CD4-positive, alpha-beta T cell treated with Interleukin-15 for 4 hours (primary cell): ENCODE measurements at places on chromosomes 4 and X.

DNA sequence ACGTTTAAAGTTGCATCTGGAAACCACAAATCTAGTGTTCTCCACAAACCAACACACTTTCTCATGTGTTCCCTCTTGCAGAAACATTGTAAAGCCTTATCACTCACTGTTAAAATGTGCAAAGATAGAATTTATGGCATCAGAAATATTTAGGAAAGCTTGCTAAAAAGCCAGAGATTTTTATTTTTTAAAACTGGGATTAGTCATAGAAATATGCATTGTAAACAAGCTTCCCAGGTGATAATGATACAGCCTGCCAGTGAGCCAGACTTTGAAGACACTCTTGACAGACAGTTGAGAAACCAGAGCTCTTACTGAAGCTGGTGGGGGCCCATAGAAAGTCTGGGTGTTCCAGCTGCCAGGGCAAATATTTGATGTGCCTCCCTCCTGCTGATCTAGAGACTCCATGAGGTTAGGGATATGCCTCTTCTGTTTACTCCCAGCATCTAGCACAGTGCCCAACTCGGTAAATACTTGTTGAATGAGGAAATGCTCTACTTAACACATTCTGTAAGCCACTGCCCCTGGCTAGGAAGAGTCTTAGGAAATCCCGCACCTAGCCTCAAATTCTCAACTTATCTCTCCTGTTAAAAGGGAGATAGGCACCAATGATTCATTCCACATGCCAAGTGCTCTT lies 179.0 kb upstream of the RASGEF1B start:
- no peak for DNase-seq

GRCh38 chrX:1609762-1610161 lies 5.1 kb upstream of the ASMT start:
- no peak for DNase-seq

- DNase-seq = no peak
Measured at GRCh38 chr4:120873554-120873953, 49.0 kb downstream of the PRDM5 start.

GRCh38 chr4:109616243-109616642 lies 56.2 kb downstream of the MCUB start:
- no peak for DNase-seq

- no peak for DNase-seq
Measured at GRCh38 chr4:100707786-100708185, 190.0 kb upstream of the EMCN start.

DNA sequence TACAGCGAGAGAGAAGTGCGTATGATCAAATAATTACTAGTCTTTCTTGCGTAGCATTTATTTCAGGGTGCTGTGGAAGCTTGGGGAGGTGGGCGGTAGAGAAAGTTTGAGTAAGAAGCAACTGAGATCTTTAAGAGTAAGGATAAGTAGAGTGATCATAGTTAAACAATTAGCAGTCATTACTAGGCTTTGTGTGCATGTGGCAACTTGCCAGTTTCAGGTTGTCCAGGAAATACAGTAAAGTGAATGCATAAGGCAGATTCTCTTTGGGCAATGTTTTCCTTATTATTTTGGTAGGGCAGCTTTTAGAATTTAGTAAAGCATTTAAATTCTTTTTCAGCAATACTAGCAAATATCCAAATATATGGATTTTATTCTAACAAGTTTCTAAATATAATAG lies 57.0 kb downstream of the HPGDS start:
- no peak for DNase-seq

DNA sequence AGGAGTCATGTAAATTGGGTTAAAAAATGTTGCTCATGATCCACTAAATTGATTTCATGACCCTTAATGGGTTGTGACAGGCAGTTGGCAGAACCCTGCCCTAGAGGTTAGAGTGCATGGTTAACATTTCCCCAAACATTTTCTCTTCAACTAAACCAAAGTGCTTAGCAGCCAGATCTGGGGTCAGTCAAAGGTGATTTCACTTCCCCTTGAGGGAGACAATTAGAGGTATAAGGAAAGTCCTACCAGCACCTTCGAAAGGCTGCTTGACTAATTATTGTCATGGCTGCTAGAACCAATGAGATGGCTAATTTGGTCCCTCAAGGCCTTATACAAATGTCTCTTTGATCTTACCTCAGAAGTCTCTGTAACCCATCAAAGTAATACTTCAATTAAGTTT lies 30.9 kb upstream of the INTS6L start:
- DNase-seq = no peak

GRCh38 chrX:145190801-145191389 lies 56.4 kb upstream of the SPANXN1 start:
- DNase-seq = no peak

- no peak for DNase-seq
Measured at GRCh38 chr4:83832110-83832825, 296.4 kb downstream of the GPAT3 start.
